Lung (tissue), 17 donors: ENCODE measurements at places on chromosomes 5 and 9. TPM values are rescaled to one million over a fixed set of nuclear protein-coding genes. Genes with fewer than 3 reads are reported as not detected.

Gene PCDHB5
- polyA plus RNA-seq: 0.65 TPM

Gene ESM1
- 7.5 TPM for polyA plus RNA-seq

Gene EQTN
- 0.26 TPM for polyA plus RNA-seq

Gene DNM1
- 3.9 TPM for polyA plus RNA-seq

Gene SOX30
- polyA plus RNA-seq: 0.07 TPM

Gene PCDHGA5
- 0.32 TPM for polyA plus RNA-seq

Gene PCDHA2
- not detected for polyA plus RNA-seq

Gene KLF4
- polyA plus RNA-seq: 75.0 TPM

Gene SLC1A1
- 5.1 TPM for polyA plus RNA-seq

Gene PALM2AKAP2
- polyA plus RNA-seq: 4.4 TPM

- peaks cover 16% of the 10 kb centered on the region for H3K27me3 ChIP-seq
- no peak overlapping the region for H3K27ac ChIP-seq
- H3K4me1 ChIP-seq: no peaks in the 10 kb centered on the region
Observed at GRCh38 chr5:137470111-137470920, 28.8 kb downstream of the SPOCK1 start.

DNA sequence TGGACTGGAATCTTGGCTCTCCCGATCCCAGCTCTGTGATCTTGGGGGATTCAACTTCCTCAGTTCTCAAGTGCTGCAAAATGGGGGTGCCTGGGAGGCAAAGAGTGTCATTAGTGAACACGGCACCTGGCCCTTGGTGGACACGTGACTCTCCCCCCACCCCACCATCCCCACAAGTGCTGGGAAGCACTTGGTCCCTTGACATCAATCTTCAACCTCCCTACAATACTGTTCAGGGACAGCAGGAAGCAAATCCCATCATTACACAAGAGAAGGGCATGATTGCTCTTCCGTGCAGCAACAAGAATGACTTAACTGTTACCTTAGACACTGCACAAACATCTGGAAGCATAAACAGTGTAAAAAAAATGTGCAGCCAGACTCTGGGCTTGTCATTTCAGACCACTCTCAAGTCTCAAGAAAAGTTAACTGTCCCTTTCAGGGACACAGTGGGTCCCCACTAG, 61.4 kb downstream of the PSMB7 start:
- H3K36me3 ChIP-seq: peaks cover 54% of the 10 kb centered on the region
- no peak for DNase-seq
- H3K4me3 ChIP-seq: no peak overlapping the region

GRCh38 chr9:136648751-136649150, 14.0 kb upstream of the EGFL7 start:
- DNase-seq: peak; percentile 67
- no peaks in the 10 kb centered on the region for H3K27me3 ChIP-seq
- H3K27ac ChIP-seq: peak overlapping the region; percentile 71
- no peaks in the 10 kb centered on the region for H3K36me3 ChIP-seq

DNA sequence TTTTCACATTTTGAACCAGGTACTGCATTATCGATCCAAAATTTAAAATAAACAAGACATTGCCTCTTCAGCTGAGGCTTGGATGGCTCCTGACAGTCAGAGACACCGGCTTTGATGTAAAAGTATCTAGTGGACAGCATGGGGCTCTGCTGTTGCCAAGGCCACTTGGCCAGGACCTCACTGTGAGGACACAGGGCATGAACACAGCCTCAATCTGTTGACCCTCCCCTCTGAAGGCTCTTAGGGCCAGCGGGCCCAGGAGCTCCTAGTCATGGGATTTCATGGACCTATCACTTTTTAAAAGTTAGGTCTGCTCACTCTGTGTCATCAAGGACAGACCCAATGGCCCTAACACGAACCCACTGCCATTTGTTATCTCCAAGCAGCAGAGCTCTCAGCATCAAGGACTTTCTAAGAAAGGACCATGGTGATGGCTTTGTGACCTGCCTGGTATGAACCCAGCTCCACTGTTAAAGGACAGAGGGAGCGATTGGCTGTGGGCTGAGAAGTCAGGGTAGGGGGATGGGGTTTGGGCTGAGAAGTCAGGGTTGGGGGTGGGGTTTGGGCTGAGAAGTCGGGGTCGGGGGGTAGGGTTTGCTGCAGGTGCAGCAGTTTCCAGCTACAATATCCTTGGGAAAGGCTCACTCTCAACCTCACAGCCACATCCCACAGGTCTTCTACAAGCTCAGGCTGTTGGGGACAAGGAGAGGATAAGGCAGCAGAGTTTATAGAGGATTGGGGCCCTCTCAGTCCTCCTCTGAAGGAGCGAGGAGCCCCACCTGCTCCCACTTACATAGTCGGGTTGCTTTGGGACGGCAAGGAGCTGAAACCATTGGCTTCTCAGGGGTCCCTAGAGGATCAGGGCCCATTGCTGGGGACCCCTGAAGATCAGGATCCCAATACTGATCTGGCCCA, 146.8 kb downstream of the BARX1 start:
- no peak overlapping the region for H3K4me3 ChIP-seq
- H3K36me3 ChIP-seq: no peaks in the 10 kb centered on the region
- H3K4me1 ChIP-seq: peaks cover 4% of the 10 kb centered on the region
- no peak for DNase-seq
- no peak overlapping the region for H3K27ac ChIP-seq
- H3K27me3 ChIP-seq: peaks cover 2% of the 10 kb centered on the region

DNA sequence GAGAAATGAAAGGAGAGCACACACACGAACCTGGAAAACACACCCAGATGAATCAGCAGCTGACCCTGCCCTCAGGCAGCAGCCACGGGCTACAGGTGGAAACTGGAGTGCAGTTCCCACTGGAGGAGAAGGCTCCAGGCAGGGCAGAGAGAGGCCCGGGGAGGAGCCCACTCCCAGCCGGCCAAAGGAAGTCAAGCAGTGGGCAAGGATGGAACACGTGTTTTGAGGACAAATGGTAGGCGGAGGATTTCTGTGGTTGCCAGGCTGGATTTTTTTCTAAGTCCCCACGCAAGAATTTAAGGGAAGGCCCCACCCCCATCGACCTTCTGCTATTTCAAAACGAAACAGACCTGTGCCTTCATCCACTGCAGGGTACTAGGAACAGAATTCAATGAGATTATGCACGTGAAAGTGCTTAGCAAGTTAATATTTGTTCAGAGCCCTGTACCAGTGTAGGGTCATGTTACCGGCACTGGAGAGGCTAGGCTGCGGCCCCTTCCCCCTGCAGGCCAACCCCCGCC, 6.8 kb downstream of the EPB41L4B start:
- no peak overlapping the region for H3K27ac ChIP-seq
- H3K27me3 ChIP-seq: no peaks in the 10 kb centered on the region
- H3K36me3 ChIP-seq: no peaks in the 10 kb centered on the region

DNA sequence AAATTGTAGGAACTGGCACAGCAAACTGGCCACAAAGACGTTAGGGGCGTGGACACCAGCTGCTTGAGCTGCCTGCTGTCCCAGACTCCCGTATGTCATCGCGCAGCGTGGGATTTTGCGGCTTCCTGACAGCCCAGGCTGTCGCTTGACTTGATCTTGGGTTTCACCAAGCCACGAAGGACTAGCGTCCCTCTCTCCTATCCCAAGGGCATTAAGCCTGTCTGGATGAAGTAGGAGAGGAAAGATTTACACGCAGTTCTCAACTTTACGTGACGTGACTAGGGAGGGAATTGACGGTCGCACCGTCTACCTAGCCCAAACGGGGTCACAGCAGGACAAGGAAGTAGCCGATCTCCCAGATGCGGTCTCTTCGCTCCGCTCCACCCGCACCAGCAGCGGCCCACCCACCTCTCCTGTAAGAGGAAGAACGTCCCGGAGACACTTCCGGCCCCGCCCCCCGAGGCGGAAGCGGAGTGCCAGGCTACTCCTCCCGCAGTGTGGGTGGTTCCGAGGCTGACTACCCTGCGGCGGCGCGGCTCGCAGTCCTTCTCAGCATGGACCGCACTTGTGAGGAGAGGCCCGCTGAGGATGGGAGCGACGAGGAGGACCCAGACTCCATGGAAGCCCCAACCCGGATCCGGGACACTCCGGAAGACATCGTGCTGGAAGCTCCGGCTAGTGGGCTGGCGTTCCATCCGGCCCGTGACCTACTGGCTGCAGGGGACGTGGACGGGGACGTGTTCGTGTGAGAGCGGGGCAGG, at the start of gene WDR55:
TSS of gene WDR55 (plus strand) at position 546 of the 761 bp plus-strand sequence. CDS start at position 555, 9 bp downstream.
- H3K27me3 ChIP-seq: no peaks in the 10 kb centered on the region
- peaks cover 3% of the 10 kb centered on the region for H3K4me1 ChIP-seq
- peak; percentile 95 for DNase-seq
- H3K4me3 ChIP-seq: peak within 1 kb of the TSS; percentile 86
- H3K27ac ChIP-seq: peak within 1 kb of the TSS; percentile 96

GRCh38 chr9:115098226-115098965, 19.6 kb downstream of the TNC start:
- no peak overlapping the region for H3K27ac ChIP-seq
- no peaks in the 10 kb centered on the region for H3K4me1 ChIP-seq
- no peaks in the 10 kb centered on the region for H3K36me3 ChIP-seq

DNA sequence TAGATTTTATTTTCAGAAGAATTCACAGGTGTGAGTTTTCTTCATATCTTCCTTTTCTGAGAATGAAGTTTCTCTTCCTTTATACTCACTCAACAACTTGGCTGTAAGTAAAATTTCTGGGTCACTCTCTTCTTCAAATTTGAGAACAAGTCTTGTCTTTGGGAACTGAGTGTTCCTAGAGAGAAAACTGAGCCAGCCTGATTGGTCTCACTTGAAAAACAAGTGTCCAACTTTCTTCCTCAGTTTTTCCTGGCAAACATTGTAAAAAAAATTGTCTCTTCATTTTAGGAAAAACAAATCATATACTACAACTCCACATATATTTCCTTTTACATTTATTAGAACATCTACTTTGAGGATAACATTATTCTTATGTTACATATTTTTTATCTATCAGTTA, 156.1 kb upstream of the GHR start:
- no peaks in the 10 kb centered on the region for H3K27me3 ChIP-seq
- no peak overlapping the region for H3K27ac ChIP-seq
- H3K4me3 ChIP-seq: no peak overlapping the region
- no peak for DNase-seq
- H3K4me1 ChIP-seq: no peaks in the 10 kb centered on the region

- H3K27me3 ChIP-seq: no peaks in the 10 kb centered on the region
- no peaks in the 10 kb centered on the region for H3K36me3 ChIP-seq
- H3K27ac ChIP-seq: no peak overlapping the region
- no peak for DNase-seq
Observed at GRCh38 chr5:53927668-53928247, 367.3 kb downstream of the NDUFS4 start.

DNA sequence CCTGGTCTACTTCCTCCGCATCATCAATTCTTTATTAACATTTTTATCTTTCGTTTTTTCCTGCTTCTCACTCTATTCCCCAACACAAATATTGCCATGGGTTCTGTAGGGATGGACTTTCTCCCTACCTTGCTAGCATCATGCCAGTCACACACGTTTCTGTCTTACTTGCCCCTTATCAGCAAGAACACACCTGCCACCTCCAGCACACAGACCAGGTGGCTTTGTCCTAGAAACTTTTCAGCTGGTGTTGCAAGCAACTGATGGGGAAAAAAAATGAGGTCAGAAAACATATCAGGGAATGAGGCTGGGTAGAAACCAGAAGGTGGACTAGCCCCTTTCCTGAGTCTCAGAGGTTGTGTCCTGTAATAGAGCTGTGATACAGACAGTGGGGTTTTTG, 5.8 kb downstream of the SH3RF2 start:
- H3K4me3 ChIP-seq: no peak overlapping the region
- H3K27ac ChIP-seq: no peak overlapping the region
- H3K4me1 ChIP-seq: peaks cover 4% of the 10 kb centered on the region
- H3K27me3 ChIP-seq: peaks cover 11% of the 10 kb centered on the region
- no peaks in the 10 kb centered on the region for H3K36me3 ChIP-seq
- DNase-seq: no peak

DNA sequence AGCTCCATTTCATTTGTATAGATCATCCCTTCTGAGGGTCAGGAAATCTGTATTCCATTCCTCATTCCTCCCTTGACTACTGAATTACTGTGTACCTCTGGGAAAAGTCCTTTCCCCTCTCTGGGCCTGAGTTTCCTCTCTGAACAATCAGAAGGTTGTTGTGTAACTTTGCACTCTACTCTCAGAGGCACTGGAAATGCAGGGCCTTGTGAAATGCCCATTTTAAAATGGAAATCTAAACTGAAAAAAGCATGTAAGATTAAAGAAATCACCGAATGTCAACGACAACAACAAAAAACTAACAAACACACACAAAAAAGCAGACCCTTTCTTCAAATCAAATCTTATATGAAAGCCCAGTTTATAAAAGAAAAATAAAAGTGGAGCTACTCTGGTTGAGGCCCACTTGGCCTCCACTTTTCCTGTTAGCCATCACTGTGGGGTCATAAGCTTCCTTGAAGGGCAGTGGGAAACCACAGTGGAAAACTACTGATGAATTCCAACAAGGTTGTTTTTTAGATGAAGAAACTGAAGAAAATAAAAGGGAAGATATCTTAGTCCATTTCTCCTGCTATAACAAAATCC, 21.6 kb upstream of the GRPEL2 start:
- no peak for DNase-seq
- no peak overlapping the region for H3K4me3 ChIP-seq
- H3K27ac ChIP-seq: no peak overlapping the region
- H3K36me3 ChIP-seq: no peaks in the 10 kb centered on the region

DNA sequence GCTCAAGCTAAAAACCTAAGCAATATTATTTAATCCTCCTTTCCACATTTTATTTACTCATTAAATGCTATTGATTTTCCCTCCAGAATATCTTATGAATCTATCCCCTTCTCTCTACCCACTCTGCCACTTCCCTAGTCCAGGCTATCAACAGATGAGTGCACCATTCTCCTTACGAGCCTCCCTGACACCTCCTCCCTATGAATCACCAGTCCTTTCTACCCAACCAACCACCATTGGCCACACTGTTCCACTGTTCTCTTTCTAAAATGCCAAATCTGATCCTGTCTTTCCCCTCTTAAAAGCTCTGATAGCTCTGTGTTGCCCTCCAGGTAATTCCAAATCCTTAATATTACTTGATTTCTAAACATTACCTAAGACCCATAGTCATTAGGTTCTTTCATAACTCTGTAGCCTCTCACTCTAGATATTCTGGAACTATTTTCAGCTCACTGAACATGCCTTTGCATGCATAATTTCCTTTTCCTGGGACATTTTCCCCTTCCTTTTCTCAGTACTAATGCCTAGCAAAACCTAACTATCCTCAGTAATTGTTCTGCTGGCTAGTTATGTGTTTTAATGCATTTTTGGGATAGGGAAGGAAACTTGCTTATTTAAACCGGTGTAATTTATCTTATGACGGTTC, 126.3 kb downstream of the UNC13B start:
- no peaks in the 10 kb centered on the region for H3K27me3 ChIP-seq
- no peak overlapping the region for H3K27ac ChIP-seq
- no peaks in the 10 kb centered on the region for H3K4me1 ChIP-seq
- H3K36me3 ChIP-seq: no peaks in the 10 kb centered on the region
- DNase-seq: no peak

GRCh38 chr5:134637116-134637721, 4.6 kb upstream of the SAR1B start:
- no peaks in the 10 kb centered on the region for H3K27me3 ChIP-seq
- H3K4me3 ChIP-seq: no peak overlapping the region
- H3K27ac ChIP-seq: no peak overlapping the region
- H3K36me3 ChIP-seq: no peaks in the 10 kb centered on the region
- DNase-seq: peak; percentile 22
- H3K4me1 ChIP-seq: no peaks in the 10 kb centered on the region

GRCh38 chr5:30108051-30108450, 1085.4 kb upstream of the CDH6 start:
- no peaks in the 10 kb centered on the region for H3K27me3 ChIP-seq
- no peak overlapping the region for H3K27ac ChIP-seq
- no peaks in the 10 kb centered on the region for H3K36me3 ChIP-seq
- H3K4me1 ChIP-seq: no peaks in the 10 kb centered on the region
- no peak for DNase-seq
- H3K4me3 ChIP-seq: no peak overlapping the region
